ENCODE measurements at places on chromosomes 5 and 9.

- no peak for DNase-seq
These were observed 173.4 kb downstream of the ROR2 start for GRCh38 chr9:91776409-91777291.

DNA sequence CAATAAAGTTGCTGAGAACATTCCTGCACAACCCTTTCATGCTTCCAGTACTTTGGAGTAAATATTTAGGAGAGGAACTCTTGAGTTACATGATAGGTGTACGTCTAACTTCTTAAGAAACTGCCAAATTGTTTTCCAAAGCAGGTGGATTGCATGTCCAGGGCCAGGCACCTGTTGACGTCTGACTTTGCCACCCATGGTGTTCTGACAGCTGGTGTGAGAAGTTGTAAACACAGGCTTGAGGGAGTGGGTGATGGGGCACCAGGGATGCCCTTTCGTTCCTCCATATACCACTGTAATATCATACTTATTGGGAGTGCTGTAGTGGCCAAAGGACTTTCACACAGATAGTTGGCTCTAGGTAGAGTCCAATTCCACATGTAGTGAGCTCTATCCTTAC lies 352.1 kb downstream of the GADD45G start:
- no peak for DNase-seq

- DNase-seq: peak; percentile 63
These were observed at the start of gene NEURL1B for GRCh38 chr5:172640822-172641358. TSS of gene NEURL1B (plus strand) at chr5:172641263. CDS start at chr5:172641407, 144 bp downstream.

- no peak for DNase-seq
These were observed 21.8 kb upstream of the BARX1 start for GRCh38 chr9:93976973-93977372.

- no peak for DNase-seq
These were observed 352.4 kb downstream of the CETN3 start for GRCh38 chr5:90056911-90057705.

DNA sequence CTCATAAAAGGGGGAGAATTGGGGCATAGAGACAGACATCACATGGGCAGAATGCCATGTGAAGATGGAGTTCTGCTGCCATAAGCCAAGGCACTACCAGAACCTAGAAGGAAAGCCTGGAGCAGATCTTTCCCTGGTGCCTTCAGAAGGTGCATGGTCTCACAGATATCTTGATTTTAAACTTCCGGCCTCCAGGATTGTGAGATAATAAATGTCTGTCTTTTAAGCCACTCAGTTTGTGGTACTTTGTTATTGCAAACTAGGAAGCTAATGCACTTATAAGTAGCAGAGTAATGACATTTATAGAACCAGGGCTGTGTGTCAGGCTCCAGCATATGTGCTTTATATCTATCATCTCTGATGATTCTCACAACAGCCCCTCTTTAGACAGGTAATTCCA lies 130.4 kb downstream of the ASTN2 start:
- DNase-seq: no peak

- DNase-seq: no peak
These were observed 221.4 kb downstream of the SEMA5A start for GRCh38 chr5:9324348-9325077.

DNA sequence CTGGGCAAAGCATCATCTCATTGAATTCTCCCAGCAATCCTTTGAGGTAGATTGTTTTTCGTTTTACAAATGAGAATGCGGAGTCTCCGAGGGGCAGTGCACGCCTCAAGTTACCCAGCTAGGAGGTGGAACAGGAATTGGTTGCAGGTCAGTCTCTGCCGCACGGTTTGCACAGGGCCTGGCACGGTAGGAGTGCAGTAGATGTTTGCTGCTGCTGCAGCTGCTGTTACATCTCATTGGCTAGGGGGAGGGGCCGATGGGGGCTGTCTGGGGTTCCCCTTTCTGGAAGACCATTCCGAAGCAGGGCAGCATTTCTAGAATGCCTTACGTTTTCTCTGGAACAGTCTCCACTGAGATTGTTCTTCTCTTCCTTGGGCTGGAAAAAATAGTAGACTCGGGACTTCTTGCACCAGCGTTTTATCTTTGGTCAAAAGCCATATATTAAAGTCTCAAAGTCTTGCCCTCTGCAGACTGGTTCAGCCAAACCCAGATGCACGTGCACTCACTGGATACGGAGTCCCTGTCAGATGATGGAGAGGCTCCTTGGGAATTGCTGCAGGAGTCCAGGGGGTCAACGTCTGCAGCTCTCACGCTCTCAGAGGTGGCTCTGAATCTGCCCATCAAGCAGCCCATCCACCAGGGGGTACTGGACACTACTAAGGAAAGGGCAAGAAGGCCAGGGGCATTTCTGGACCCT lies 1.2 kb downstream of the USP20 start:
- DNase-seq: peak; percentile 58

DNA sequence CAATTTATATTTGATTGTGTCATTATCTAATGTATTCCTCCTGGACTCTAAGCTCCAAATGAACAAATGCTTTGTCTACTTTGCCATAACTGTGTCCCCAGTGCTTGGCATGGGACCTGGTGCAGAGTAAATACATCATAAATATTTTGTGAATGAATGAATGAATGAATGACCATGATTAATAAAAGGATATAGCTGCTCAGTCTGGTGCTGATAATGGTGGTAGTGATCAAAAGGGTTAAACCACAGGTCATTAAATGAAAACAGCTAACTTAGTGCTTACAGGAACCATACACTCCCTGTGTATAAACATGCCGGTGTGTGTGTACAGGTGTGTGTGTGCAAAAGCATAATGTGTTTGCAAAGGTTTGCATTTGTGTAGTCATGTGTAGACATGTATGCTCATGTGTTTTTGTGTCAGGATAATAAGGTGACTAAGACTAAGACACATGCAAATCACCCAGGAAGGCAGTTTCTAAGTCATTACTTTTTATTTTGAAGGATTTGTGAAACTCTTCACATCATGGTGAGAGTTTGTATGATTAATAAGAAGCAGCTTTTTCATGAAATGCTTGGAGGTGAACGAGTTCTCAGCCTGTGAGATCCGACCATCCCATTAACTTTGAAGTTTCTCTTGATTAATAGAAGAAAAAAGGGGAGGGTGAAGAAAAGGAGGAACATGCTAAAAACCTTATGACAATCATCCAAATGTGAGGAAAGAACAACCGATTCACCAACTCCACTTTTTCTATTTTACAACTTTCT lies 24.6 kb downstream of the SPARC start:
- no peak for DNase-seq

DNA sequence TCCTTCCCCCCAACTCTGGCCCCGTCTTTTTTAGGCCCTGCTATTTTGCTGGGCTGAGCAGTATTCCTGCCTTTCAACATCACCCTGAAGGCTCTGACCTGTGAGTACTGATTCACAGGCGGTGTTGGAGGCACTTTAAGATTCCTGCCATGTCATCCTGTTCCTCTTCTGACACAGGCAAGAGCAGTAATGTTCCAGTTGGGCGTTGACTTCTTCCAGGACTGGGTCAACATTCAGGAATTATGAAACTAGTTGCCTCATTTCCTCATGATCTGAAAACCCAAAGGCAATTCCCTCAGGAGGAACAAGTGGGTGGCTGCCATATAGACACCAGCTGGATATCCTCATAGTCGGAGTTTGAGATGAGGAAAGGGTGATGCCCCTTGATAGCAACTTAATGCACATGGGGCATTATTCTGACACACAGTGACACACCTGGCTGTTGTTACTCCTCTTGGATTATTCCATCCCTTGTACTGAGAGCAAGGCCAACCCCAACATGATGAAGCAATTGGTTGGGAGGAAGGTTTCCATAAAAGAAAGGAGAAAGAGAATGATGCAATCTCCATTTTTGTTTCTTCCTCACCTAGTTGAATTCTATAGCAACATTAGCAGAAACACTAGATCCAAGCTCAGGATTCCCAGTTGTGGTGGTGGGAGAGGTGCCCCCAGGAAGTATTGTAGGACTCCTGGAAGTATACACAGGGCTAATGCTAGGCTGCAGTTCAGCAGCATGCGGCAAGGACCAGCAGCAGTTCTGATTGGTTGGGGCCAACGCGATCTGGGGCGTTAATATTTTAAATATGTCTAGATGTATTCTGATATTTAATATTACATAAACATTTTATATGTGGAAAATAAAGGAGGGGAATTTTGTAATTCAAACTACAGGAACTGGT lies 19.6 kb upstream of the GLRX start:
- DNase-seq: no peak

- DNase-seq: no peak
These were observed 154.9 kb downstream of the C9orf50 start for GRCh38 chr9:129465834-129466535.

- no peak for DNase-seq
These were observed 3.4 kb downstream of the ADAMTS6 start for GRCh38 chr5:65478336-65478735.

- no peak for DNase-seq
These were observed 31.3 kb downstream of the OR2V1 start for GRCh38 chr5:181099602-181100086.

DNA sequence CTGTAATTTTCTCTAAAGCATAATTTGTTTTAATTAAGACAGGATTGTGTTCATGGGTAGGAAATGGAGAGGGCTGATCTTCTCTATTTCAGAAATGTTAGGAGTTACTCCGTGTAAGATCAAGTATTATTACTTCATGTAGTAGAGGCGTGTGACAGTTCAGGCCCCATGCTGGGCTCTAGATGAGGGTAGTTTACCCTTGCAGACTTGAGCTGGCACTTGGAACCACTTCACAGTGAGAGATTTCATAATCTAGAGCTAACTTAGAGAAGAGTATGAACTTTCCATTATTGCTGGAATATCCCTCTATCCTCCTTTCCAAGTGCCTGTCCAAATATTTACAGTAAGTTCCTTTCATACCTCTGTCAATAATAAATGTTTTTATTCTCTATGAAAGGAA lies 195.1 kb downstream of the PCSK5 start:
- DNase-seq: no peak

GRCh38 chr5:154178661-154179060 lies 11.9 kb upstream of the GALNT10 start:
- DNase-seq: no peak

DNA sequence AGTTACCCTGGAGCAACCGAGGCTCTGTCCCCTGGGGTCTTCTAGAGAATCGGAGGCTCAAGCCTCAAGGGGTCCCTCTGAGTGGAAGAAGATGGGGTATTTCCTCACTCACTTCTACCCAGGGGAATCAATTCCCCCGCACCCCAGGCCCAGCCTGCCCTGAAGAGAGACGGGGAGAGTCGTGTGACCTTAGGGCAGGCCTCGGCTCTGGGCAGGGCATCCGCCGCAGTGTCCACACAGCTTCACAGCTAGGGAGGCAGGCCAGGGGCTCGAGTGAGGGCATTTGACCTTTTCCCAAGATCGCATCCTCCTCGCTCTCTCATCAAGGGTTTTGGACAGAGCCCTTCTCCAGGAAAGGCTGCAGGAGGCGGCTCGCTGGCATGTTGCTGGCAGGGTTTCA lies 57.9 kb upstream of the CNOT6 start:
- no peak for DNase-seq

DNA sequence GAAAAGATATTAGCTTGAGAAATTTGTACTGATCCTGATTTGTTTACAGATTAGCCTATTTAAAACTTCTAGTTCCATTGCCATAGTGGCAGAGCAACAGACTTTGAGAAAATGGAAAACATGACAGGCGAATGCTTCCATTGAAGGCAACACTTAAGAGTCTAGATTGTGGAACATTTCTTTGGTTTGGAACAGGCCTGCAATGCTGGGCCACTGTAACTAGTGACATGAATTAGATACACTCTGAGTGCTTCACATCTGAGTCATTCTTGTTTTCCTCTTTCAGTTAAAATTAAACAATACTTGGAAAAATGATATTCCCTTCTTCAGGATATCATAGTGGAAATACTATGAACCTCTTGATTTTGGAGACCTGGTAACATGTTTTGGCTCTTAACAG lies 453.6 kb upstream of the TUSC1 start:
- DNase-seq: no peak

DNA sequence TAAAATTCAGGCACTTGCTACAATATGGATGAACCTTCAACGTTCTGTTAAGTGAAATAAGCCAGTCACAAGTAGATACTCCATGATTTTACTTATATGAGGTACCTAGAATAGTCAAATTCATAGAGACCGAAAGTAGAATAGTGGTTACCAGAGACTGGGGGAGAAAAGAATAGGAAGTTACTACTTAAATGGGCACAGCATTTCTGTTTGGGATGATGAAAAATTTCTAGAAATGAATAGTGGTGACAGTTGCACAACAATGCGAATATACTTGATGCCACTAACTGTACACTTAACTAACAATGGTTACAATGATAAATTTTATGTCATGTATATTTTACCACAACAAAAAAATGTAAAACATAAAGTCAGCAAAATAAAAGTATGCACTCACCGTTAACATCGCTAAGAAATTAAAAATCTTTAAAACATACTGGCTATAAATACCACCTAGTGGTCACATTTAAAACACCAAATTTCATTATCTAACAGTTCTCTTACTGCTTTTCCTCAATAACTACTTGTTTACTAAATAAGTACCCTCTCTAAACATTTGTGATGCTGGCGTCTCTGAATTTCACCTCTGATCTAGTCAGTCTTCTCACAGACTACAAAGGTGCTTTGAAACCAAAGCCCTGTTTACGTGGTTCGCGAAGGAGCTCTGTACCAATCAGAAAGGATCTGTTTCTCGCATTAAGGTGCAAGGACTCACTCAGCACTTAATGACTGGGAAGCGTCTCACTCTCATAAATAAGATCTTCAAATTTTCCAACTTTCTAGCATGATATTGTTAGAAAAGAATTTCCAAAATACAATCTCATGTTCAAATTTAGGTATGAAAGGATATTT lies 22.7 kb downstream of the KIF3A start:
- no peak for DNase-seq

- DNase-seq: no peak
These were observed 10.6 kb upstream of the EXOC3 start for GRCh38 chr5:432201-432927.

- DNase-seq: no peak
These were observed 5.4 kb upstream of the B4GALT1 start for GRCh38 chr9:33172256-33173238.

GRCh38 chr9:137744632-137745183 lies 125.9 kb downstream of the EHMT1 start:
- DNase-seq: no peak

GRCh38 chr5:10584714-10585517 lies 21.0 kb downstream of the ANKRD33B start:
- no peak for DNase-seq

DNA sequence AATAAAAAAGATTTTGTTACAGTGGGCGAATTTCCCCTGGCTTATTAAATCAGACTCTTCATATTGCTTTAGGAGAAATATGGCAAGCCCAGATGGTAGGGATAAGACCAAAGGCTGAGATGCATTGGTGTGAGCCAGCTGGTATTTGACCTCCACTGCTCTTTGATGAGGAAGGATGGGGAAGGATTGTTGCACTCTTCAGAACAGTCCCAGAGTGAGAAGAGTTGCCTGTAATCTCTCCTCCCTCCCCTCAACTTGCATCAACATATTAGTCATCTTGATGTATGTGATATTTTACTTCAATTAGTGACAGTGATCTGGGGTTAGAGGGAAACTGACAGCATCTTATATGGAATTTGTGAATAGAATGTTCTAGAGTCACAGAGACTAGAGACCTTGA lies 136.6 kb downstream of the ADAMTS12 start:
- DNase-seq: no peak

- DNase-seq: no peak
These were observed 848 bp downstream of the RAD50 start for GRCh38 chr5:132557478-132558172.

- no peak for DNase-seq
These were observed 118.7 kb upstream of the PUM3 start for GRCh38 chr9:2962471-2963172.

GRCh38 chr5:123382252-123382651 lies 41.0 kb downstream of the CEP120 start:
- DNase-seq: no peak
